Activated T-cell treated with anti-CD3 and anti-CD28 coated beads, Interleukin-2, amount 50 U/mL, for 24 hours (primary cell): ENCODE measurements at places on chromosomes 2 and 18.

DNA sequence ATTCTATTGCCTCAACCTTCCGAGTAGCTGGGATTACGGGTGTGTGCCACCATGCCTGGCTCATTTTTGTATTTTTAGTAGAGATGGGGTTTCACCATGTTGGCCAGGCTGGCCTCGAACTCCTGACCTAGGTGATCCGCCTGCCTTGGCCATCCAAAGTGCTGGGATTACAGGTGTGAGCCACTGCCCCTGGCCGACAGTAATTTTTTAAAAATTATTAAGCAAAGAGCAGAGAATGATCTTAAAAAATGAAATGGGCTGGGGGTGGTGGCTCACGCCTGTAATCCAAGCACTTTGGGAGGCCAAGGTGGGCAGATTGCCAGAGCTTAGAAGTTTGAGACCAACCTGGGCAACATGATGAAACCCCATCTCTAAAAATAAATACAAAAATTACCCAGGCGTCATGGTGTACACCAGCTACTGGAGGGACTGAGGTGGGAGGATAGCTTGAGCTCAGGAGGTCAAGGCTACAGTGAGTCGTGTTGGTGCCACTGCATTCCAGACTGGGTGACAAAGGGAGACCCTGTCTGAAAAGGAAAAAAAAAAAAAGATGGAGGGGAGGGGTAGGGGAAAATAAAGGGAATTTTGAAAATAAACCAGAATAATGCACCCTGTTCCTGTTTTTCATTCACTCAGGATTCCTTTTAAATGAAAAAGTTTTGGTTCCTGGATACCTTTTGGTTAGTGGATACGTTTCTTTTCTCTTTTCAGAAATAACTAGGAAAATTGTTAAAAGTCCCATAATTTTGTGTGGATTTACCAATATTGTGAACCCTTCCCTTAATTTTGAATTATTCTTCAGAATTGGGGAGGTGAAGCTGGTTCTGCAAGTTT, 33.9 kb downstream of the MAP4K4 start:
- no peak for DNase-seq

DNA sequence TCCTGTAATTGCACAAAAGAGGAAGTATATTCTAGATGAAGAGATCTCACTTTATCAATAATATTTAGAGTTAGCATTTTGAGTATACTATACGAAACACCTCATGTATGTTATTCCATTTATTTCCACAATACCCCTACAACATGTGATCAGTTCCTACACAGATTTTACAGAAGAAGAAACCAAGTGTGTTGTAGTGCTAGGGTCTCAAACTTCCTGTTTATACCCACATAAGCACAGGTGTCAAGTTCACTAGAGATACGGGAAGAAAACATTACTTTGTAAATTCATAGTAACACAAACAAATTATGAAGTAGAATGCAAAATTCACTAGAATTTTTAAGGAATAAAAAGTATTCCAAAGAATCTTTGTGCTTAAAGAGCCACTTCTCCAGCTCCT, 46.4 kb downstream of the KCTD18 start:
- no peak for DNase-seq

DNA sequence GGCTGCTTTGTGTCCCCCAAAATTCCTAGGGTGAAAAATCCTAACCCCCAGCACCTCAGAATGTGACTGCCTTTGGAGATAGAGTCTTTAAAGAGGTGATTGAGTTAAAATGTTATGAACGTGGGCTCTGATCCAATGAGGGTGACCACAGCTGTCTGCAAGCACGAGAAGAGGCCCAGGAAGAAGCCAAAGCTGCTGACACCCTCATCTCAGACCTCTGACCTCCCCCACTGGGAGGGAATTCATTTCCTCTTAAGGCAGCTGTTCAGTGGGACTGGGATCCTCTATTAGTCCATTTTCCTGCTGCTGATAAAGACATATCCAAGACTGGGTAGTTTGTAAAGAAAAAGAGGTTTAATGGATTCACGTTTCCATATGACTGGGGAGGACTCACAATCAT, 544.4 kb downstream of the DCDC2C start:
- DNase-seq = no peak

- no peak for DNase-seq
Measured at GRCh38 chr2:196516564-196516963, 123.0 kb upstream of the CCDC150 start.

- peak; percentile 40 for DNase-seq
Measured at GRCh38 chr2:74186038-74186437, 7.4 kb upstream of the MOB1A start.

GRCh38 chr2:112081262-112081661, 26.2 kb downstream of the TMEM87B start:
- DNase-seq = no peak

DNA sequence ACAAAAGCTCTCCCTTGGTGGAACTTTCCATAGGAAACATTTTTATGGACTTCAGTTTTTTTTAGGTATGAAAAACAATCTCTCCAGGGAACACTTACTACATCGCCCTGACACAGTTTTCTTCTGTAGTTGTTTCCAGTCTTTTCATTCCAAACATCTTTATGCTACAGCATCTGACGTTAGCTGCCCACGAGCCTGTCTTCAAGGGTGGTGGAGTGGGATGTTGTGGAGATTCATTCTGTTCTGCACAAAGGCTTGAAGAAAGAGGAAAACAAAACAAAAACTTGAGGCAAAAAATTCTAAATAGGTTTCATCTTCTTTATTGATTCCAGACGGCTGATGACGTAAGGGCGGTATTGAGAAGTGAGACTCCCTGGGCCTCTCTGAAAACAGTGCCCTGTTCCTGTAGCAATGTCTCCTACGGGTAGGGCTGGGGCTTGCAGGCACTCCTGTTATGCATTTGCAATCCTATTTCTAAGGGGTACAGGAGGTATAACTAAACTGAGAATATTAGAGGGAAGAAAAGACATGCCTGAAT, 375.0 kb downstream of the RNF144A start:
- DNase-seq = no peak

GRCh38 chr2:203431391-203432185, 103.4 kb downstream of the ABI2 start:
- no peak for DNase-seq

DNA sequence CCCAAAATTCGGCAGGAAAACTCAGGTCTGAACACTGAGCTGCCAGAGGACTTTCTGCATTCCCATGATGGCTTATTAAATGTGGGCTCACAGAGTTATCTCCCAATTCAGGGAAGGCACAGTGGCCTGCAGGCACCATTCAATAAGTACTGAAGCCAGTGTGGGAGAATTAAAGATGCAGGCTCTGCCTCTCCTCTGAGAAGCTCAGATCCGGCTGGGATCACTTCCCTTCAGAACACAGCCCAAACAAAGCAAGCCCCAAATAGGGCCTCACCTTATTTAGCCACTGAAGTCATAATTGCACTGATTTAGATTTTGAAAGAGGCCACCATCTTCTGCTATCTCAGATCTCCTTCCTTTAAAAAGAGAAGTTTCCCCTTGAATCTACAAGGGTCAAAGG, 94.3 kb downstream of the MAPK4 start:
- DNase-seq = no peak

DNA sequence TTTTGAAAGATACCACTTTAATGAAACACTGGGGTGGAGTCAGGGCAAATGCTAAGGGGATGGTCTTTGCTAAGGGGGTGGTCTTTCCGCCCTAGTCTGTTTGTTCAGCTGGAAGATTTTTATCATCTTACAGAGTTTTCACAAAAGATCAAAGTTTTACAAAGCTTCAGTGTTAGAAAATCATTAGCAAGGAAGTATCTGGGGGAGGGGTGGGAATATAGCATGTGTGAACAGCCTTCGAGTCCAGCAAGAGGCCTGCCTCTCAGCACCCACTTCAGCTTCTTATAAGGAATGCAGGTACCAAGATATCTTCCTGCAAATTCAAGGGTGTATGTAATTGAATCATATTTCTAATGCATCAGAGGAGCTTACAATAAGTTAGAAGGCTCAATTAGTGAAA, 112.9 kb downstream of the RAPGEF4 start:
- DNase-seq = no peak
